ENCODE measurements at places on chromosomes 1 and 21.

- DNase-seq = no peak
Measured at GRCh38 chr1:117576236-117576635, 29.6 kb upstream of the TENT5C start.

- DNase-seq = no peak
Measured at GRCh38 chr1:226520640-226521355, 27.8 kb upstream of the STUM start.

DNA sequence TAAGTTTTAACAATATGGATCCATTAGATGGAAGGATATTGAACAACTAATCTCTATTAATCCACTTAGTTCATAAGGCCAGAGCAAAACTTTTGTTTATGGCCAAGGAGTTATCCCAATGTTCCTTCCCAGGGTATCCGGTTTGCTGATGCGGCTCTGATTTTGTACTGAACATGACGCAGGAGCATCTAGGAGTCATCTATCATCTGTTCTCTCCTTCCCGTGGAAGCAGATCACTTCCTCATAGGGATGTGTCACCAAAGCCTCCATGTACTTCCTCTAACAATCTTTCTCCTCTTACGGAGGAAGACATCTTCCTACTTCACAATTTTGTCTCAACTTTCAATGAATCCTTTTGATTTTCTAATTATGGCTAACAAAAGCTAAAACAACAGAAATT lies 206.6 kb downstream of the APP start:
- DNase-seq = peak; percentile 63

DNA sequence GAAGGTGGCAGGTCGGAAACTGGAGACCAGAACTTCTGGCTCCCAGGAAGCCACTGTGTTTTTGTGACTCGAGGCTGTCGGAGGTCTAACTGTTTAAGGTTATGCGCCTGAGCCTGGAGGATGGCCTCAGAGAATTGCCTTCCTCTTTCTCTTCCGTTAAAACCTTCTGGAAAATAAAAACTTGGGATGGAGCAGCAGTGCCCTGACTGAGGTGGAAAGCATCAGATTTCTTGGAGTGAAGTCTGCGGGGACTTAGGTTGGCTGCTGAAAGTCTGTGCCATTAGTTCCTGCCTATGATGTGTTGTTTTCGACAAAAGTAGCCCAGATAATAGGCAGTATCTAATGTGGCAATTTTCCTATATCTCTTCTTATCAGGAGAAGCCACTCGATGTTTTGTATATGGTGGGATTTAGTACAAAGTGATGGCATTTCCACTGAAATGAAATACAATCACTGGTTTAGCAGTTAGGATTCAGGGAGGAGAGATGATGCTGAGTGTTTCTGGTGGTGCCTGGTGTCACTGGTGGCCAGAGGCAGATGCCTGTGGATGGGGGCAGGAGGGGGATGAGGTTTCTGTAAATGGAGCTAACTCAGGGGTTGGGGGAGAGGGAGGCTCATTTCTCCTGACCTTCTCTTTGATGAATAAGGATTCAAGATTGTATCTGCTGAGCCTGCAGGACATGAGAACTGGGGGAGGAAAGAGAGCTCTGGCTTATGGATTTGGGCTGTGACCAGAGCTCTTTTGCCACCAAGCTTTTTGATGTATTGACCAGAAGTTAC lies 150.8 kb downstream of the CAMTA1 start:
- no peak for DNase-seq

DNA sequence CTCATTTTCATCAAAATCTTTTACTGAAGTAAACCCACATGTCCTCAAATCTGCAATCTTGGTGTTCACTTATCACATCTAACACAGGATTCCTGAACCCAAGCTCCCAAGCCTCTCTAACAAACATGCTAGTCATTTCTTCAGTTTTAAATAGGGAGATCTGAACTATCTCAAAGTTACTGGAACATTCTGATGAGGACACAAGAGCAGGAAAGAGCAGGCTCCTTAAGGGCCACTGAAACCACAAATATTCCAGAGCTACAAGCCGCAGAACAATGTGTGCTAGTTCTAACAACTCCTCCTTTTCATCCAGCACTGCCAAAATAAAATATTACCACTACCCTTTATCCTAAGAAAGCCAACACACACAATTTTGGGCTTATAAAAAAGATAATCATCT lies 38.9 kb downstream of the WARS2 start:
- no peak for DNase-seq

DNA sequence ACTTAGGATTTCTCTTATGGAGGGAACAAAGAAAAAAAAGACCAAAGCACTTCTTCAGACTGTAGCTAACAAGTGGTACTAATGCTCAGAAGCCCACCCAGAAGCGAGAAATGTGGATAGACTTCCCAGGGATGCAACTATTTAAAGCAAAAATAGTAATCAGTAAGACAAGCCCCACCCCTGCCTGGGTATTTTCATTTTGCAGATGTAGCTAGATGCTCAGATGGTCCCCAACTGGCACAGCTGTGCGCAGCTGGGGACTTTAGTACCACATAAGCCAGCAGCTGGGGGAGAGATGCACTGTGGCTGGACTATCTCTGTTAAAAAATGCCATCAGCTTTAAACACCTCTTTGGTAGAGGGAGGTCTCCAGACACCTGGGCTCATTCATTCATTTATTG lies 77.8 kb upstream of the SPAG17 start:
- no peak for DNase-seq

- no peak for DNase-seq
Measured at GRCh38 chr1:54362881-54363340, 43.3 kb downstream of the SSBP3 start.

- DNase-seq = no peak
Measured at GRCh38 chr21:34166468-34166867, 93.1 kb downstream of the MRPS6 start.

DNA sequence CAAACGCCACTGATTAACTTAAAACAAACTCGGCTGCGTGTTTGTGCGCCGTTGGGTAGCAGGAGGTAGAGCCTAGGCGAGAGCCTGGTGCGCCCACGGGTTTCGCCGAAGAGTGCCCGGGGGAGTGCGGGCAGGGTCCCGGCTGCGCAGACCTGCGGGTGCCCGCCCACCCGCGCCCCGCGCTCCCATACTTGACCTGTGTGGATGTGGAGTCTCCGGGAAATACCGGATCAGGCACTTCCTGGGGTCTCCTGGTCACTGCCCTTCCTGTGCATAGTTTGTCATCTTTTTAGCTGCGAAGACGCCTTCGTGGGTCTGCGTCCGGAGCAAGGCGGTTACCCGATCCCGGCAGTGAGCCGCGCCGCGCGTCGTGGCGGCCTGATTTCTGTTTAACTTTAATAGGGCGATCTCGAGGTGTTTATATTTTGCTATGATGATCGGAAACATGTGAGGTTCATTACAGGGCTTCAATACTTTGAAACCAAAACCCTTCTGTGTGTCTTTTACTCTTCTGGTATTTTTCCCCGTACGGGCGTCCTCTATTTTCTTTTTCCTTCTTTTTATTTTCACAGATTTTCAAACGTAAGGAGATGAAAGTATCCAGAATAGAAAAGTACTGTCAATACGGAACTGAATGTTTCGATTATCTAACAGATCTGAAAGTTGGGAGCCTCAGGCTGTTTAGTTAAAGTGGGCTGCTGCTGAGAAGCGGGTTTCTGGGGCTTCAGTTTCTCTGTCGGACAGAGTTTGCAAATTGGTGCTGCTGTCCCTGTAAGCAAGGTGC lies 15.2 kb downstream of the NR5A2 start:
- no peak for DNase-seq

- DNase-seq = no peak
Measured at GRCh38 chr1:28099050-28099769, 10.8 kb upstream of the EYA3 start.

GRCh38 chr1:72432645-72433267 lies 150.4 kb upstream of the NEGR1 start:
- no peak for DNase-seq

DNA sequence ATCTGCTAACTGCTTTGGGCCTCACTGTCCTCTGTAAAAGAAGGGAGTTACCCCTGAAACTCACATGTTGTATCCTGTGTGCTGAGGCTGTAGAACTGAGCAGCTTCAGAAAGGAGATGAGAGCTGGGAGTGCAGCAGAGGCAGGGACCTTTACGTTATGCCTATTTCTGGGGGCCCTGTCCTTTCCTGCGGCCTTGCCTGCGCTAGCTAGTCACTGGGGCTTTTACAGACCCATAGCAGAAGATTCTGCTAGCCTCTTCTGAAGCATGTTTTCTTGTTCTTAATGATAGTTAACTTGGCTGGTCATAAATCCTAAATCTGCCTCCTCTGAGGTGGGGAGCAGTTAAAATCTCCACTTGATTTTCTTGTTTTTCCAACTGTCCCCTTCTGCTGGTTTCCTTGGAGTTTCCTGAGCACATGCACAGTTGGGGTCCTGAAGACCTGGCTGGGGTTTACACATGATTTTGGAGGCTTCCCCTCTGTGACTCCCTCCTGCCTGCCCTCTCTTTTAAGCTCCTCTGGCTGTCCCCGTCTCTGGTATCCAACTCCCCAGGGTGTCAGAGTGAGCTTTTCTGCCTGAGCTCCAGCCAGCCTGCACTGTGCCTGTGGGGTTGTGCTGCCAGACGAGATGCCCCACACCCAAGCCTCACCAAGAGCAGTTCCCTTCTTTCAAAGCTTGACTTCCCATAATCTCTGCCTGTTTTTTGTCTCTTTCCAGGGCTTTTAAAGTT lies 76.6 kb downstream of the NOS1AP start:
- no peak for DNase-seq

DNA sequence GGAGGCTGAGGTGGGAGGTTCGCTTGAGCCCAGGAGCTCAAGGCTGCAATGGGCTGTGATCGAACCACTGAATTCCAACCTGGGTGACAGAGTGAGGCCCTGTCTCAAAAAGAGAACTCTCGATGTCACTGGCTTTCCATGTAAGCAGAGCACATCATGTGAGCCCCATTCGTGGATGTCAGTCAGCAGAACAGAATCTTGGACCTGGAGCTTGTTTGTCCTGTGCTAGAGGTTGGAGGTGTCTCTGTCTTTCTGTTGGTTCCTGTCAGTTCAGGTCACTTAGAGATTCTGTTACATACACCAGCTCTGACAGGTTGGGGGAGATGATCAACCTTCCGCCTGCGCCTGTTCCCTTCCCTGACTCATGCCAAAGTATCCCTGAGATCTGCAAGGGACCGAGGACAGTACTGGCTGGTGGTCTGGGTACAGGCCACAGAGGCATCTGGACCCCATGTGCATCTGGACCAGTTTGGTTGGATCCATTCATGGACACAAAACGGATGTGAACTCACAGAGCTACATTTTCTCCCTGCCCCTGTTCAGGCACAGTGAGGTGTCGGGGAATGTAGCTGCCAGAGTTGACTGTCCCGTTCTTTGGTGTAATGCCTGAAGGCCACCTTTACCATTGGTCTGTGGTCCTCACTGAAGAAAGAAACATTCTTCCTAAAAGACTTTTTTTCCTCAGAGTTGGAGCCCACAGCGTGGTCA lies 10.0 kb downstream of the ARF1 start:
- no peak for DNase-seq

DNA sequence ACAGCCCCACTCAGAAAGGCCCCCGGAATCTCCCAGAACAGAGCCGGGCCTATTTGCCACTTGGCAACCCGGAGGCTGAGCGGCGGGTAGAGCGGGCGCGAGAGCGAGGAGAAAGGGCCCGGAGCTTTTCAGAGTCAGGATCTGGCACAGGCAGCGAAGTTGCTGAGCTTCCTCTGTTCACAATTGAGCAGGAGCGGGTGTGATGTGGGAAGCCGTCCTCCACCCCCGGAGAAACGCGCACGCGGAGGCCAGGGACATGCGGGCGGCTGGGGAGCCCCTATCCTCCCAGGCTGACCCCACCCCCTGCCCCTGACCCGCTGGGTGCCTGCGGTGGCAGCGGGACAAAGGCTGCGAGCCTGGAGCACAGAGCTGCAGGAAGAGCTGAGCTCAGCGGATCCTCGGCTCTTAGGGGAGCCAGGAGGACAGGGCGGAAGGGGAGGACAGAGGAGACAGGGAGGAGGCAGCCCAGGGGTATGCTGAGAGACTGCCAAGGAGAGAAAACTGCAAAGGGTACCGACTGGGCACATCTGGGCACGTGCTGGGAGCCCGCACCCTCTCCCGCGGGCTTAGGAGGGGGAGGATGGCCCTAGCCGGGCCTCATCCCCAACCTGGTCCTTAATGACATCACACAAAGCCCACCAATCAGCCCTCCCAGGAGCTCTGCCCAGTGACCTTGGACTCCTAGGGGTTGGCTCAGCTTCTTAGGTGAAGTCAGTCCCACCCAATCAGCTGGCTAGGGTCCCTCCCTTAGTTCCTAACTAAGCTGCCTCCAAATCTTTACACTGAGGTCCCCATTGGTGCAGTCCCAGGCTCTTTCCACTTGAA lies 9.3 kb downstream of the KIF21B start:
- DNase-seq = no peak

GRCh38 chr1:86762336-86762735 lies 58.0 kb downstream of the SH3GLB1 start:
- DNase-seq = no peak

- no peak for DNase-seq
Measured at GRCh38 chr1:226946841-226947240, 6.7 kb downstream of the COQ8A start.

GRCh38 chr1:70978623-70979022 lies 69.0 kb downstream of the PTGER3 start:
- peak; percentile 50 for DNase-seq

DNA sequence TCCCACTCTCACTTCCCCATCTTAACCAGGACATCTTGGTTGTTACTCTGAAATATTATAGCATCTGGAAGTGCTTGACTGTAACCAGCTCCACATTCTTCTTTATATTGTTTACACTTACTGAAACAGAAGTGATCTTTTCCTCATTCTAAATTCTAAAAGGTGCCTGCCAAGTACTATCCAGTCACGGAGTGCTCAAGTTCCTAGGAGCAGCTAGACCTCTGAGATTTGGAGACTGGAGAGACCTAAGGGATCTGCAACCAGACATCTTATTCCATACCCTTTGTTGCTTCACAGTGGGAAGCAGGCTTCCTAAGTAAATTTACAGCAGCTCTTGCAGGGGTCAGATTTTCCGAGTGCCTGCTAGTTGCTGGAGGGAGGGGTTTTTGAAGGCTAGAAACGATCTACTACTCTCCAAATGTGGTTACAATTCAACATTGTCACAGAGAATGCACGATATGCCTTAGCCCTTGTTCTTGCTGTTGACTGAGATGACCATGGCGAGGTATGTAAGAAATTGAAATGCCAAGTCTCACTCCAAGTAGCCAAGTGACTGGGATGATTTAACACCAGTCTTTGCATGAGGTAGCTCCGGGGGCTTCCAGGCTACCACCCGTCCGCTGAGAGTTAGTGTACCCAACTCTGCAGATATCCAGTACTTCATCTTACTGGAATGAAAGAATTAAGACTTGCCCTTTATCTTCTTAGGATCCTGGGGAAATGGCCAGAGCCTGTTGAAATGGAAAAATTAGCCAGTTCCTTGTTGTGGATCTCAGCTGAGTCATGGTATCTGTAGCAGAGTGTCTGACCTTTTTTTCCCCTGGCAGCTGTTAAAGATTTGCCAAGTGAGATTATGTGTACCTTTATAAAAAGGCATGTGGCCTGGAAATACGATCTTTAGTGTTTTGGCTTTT lies 150.8 kb downstream of the MAST2 start:
- DNase-seq = no peak

Measured in inflammatory macrophage treated with lipopolysaccharide for 1 hour (primary cell).